ENCODE measurements at places on chromosomes 16 and 17. TPM values are rescaled to one million over a fixed set of nuclear protein-coding genes. Genes with fewer than 3 reads are reported as not detected.

PIK3R6 gene
- not detected for total RNA-seq

NOD2 gene
- total RNA-seq, result not detected

TP53TG3C gene
- not detected for total RNA-seq

NPIPA2 gene
- total RNA-seq, result 0.34 TPM

KRT12 gene
- total RNA-seq, result not detected

POLG2 gene
- total RNA-seq, result 6.7 TPM

LPO gene
- not detected for total RNA-seq

GFOD2 gene
- 11.0 TPM for total RNA-seq

KRTAP9-4 gene
- not detected for total RNA-seq

DLX4 gene
- not detected for total RNA-seq

CARD14 gene
- under 0.01 TPM for total RNA-seq

TMC8 gene
- total RNA-seq, result 0.17 TPM

SEPTIN1 gene
- total RNA-seq, result 0.15 TPM

CACNA1H gene
- total RNA-seq, result 0.59 TPM
